ENCODE measurements at places on chromosomes 4 and X.
A peak's percentile ranks its signal among the peaks of the same experiment; 100 is the strongest.

GRCh38 chrX:1244164-1245076 is 24.2 kb upstream of the CSF2RA start:
- DNase-seq: peak; percentile 31

- no peak for DNase-seq
These were observed 192.4 kb upstream of the FSTL5 start for GRCh38 chr4:162356181-162356580.

DNA sequence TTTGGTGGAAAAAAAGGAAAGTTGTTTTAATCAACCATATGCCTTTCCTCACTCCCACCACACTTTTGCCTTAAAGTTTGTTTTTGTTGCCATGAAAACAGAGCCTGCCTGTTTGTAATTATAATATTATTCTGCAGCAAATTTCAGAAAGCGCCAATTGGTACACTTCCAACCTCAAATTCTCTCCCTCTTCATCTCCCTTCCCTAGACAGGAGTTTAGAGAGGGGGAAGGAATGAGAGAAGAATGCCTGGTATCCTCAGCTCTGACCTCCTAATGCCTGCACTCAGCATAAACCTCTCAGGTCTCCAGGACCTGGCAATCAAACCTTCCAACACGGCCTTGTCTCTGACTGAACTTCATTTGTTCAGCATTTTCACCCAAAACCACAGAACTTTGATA is 138.4 kb upstream of the HCCS start:
- DNase-seq: no peak

- peak; percentile 5 for DNase-seq
These were observed 232.5 kb upstream of the POF1B start for GRCh38 chrX:85611926-85612325.

DNA sequence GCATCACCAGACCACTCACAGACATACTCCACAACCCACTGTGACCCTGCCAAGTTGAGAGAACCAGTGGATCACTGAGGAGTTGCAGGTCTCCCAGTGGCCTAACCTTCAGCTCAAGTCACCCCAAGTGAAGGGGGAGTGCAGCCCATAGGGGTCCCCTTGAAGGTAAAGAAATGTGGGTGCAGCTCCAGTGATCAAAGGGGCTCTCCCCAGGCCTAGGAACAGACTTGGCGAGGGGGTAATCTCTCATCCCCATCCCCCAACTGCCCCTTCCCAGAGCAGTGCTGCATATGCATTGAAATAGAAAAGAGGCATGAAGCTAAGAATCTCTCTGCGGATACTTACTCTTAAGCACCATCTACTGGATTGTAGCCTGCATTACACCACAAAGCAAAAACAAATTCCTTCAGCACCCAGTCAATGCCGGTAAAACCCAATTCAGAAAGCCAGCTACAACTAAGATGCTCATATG is 27.0 kb downstream of the MAGEE1 start:
- no peak for DNase-seq

DNA sequence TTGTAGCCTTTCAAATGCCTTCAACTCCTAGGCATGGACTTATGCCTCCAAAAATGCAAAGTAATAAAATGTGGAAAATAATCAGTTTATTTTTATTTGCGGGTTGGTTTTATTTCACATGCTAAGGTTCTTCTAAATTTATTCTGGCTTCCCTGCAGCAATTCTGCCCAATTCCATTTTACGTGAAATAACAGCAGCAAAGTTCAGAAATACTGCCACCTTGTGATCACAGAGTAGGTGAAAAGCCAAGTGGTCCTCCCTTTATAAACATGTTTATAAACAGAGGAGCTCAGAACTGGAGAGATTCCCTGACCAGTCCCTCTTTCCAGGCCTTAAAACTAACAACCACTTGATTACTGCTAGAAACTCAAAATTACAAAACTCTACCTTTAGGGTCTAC is 14.7 kb upstream of the DCHS2 start:
- DNase-seq: no peak

DNA sequence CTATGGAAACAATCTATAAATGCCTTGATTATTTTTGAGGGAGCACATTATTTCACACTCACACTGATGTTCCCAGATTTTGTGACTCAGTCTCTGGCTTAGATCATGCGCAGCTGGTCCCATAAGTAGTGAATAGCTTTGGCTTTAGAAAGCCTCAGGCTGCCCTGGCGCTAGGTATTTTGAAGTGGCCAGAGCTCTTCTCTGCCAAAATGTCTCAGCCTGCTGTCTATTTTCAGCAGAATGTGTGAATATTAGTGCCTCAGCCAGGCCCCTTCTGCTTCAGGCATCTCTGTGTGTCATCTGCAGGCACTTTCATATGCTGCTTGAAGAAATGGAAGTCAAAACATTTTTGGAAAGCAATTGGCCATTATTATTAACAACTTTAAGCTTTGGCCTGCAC is 931.0 kb upstream of the INTU start:
- no peak for DNase-seq

- no peak for DNase-seq
These were observed 492.0 kb downstream of the PCDH11X start for GRCh38 chrX:92270936-92271855.

GRCh38 chr4:72118017-72118416 is 86.2 kb downstream of the NPFFR2 start:
- no peak for DNase-seq

DNA sequence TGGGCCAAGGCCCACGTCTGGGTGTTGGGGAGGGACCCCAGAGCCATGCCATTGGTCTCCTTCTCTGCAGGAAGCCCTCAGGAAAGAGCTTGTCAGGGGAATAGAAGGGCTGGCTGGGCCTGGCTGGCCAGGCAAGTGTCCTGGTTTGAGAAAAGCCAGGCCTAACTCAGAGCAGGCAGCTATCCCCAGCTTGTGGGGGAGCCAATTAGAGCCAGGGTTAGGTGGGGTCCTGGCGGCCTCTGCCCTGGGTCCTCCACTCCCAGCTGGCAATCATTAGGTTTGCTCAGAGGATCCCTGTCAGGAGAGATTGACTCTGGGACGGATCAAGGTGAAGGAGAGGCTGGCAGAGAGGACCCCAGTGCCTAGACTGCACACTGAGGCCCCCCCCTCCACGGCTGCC is 64.8 kb downstream of the PJA1 start:
- DNase-seq: no peak

- no peak for DNase-seq
These were observed 143.9 kb upstream of the DIPK2B start for GRCh38 chrX:45344594-45344993.

DNA sequence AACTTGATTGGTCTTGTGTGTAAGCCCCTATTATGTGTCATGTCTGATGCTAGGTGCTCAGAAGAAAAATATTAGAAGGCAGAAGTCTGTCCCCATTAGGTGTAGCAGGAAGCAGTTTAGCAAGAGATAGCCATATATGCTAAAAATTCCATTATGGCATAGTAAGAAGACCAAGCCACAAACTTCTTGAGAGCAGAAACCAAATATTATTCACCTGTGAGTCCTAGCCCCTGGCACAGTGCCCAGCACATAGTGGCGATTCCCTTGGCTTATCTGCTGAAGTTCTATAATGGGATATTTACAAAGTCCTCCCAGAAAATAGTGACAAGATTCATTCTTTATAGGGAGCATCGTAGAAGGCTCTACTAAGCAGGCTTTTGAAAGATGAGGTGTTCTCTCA is 174.4 kb downstream of the RAB28 start:
- DNase-seq: no peak

DNA sequence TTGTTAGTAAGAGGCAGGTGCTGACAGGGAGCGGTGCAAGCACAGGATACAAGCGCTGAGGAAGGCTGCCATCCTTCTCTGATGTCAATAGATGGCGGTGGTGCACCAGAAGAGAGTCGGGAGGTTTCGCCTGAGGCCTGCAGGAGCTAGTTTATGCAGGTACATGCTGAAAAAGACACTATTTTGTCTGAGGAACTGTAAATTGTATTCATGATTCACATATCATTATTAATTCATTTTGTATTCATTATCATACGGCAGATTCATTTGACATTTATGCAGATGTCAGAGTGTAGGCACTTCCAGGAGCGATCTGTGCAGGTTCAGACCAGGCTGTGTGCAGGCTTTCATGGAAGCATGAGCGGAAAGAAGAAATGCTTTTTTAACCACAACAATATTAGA is 824.0 kb downstream of the STIM2 start:
- peak; percentile 58 for DNase-seq

GRCh38 chr4:1989533-1990347 is 19.0 kb downstream of the NELFA start:
- no peak for DNase-seq

GRCh38 chr4:25441519-25442117 is 64.6 kb downstream of the ANAPC4 start:
- DNase-seq: peak; percentile 18

DNA sequence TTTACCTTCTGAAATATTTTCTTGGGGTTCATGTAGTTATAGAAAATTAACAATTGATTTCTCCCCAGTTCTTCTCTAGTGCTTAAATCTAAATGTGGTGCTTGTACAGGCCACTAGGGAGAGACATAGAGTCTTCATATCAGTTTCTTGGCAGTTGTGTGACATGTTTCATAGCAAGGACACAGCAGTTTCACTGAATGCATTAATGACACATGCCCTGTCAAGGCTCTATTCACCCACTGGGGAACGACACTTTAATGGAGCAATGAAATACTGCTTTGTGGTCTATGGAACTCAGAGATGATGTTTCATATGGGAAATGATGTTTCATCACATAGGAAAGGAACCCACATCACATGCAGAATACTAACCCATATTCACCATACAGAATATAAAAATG is 2.8 kb downstream of the VEGFC start:
- peak; percentile 70 for DNase-seq

DNA sequence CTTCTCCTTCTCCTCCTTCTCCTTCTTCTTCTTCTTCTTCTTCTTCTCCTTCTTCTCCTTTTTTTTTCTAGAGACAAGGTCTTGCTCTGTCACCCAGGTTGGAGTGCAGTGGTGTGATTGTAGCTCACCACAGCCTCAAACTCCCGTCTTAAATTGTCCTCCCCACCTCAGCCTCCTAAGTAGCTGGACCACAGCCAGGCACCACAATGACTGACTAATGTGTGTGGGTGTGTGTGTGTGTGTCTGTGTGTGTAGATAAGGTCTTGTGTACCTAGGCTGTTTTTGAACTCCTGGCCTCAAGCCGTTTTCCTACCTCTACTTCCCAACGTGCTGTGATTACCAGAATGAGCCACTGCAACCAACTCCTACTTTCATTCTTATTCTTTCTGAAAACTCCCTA is 390.9 kb downstream of the ADAM29 start:
- no peak for DNase-seq

GRCh38 chr4:74549936-74550335 is 105.0 kb downstream of the AREG start:
- DNase-seq: no peak

- DNase-seq: no peak
These were observed 71.1 kb downstream of the NYX start for GRCh38 chrX:41518127-41518840.

GRCh38 chrX:12977761-12978204 is 2.9 kb downstream of the TMSB4X start:
- no peak for DNase-seq

DNA sequence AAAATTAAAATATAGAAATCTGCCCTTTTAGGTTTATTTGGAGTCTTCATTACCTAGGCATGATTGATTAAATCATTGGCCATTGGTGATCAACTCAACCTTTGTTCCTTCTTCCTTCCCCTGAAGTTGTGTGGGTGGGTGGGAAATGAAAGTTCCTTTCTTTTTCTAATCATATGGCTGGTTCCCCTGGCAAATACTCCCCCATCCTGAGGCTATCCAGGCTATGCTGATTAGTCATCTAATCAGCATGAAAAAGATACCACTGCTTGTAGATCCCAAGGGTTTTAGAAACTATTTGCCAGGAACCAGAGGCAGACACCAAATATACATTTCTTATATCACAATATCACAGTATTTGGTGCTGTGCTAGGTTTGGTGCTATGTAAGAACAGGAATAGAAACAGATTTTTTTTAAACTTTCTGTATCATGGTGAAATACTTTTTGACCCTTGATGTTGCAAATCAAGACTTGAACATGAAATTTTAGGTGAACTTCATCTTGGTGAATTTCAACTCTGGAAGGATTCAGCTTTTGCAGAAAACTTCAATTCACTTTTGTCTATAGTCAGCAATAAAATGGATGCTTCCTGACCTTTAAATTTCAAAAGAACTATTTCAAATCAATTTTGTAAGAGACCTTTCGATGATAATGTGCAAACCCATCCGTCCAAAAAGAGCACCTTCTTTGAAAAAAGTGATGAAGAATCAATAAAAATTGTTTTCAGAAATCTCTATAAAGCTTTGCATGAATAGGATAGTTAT is 71.1 kb downstream of the CCSER1 start:
- DNase-seq: no peak

DNA sequence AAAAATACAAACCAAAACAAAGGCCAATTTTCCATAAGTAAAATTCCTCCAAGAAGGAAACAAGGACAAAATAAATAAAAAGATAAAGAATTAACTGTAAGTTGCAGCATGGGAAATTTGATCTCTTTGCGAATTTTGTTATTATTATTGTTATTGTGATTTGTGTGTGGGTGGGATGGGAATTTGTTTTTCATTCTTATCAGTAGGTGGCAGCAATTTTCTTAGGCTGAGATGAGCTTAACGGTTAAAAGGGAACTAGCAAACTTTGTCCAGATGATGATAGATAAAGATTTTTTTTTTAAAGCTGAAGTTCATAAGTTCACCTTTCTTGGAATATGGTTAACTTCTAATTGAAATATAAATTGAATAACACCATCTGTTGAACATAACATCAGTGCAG is 83.2 kb upstream of the IL1RAPL2 start:
- no peak for DNase-seq

- no peak for DNase-seq
These were observed 66.1 kb downstream of the SNX25 start for GRCh38 chr4:185275501-185275900.

- DNase-seq: no peak
These were observed 214.7 kb upstream of the INTU start for GRCh38 chr4:127417885-127418535.

DNA sequence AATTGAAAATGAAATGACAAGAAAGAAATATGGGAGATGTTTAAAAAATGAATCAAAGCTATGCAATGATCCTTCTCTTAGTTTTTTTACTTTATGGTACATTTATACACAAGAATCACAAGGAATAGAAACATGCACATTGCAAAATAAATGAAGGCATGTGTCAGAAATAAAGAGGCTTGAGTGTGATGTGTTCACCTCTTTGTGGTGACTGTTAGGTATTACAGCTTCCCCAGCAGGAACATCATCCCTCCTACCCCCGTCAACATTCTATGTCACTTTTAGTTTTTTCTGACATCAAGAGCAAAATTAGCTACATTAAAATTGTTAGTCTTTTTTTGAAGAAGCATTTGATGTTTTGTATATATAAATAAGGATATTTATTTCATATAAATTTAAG is 214.8 kb downstream of the SLC4A4 start:
- DNase-seq: peak; percentile 39

- DNase-seq: peak; percentile 18
These were observed 3.4 kb downstream of the TEX13B start for GRCh38 chrX:107978707-107979307.

- DNase-seq: no peak
These were observed 131.9 kb upstream of the MSX1 start for GRCh38 chr4:4727536-4727935.

DNA sequence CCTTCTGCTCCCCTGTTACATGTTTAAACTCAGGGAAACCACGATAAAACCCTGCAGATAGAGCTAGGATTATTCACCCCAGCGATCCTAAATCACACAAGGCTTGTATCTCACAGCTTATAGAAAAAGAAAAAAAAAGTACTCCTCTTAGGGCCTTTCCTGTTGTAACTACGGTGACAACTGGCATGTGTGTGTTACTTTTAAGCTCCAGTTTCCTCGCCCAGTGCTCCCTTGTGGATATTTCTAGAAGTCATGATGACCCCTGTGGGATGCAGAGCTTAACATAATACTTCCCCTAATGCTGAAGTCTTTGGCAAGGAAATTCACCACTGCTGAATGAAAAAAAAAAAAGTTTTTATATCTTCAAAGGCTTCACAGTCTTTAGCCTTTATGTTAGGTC is 114.7 kb downstream of the NWD2 start:
- DNase-seq: no peak

All from A549 (cell line).